ENCODE measurements at places on chromosomes 3 and 15.

DNA sequence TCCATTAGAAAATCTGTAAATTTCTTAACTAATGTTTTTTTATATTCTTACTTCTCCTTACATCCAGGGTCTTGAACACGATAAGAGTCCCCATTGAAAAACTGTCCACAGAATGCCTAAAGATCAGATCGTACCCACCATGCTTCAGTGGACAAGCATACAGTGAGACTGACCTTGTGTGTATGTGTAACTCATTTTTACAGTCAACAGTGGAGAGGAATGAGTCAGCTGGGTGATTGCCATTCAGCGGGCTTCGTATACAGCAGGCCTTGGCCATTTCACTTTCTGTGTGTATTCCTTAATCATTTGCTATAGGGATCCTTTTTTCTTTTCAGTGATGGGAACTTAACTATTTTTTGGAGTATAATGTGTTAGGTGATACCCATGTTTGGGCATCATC, 10.6 kb downstream of the PARP14 start:
- DNase-seq: no peak

GRCh38 chr3:148079370-148079769, 618.3 kb upstream of the AGTR1 start:
- DNase-seq: no peak

DNA sequence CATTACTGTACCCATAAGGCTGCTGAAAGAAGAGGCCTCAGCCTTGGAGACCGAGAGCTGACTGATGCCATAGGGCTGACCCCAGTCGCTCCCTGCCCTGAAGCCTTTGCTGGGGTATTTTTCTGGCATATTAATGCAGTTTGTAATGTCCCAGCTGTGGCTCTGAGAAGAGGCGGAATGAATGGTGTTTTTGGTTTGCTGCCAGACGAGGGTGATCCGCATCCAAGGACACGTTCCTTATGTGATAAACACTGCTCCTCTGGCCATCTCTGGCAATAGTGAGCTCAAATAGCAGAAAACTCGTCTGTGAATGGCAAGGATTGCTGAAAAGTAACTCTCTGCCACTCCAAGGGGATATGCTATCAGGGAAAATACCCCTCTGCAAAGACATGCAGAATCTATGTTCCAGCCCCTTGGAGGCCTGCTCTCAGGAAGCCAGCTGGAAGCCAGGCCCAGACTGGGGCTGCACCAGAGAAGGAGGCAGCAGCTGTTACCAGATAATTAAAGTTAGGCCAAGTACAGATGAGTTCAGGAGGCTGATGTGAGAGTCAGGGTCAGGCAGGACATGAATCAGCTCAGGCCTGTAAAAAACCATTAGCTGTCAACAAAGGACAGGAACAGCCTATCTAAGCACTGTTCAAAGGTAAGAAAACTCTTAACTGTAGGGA, 28.9 kb upstream of the KLHL6 start:
- no peak for DNase-seq

GRCh38 chr3:116148881-116149851, 296.1 kb downstream of the LSAMP start:
- peak; percentile 53 for DNase-seq

DNA sequence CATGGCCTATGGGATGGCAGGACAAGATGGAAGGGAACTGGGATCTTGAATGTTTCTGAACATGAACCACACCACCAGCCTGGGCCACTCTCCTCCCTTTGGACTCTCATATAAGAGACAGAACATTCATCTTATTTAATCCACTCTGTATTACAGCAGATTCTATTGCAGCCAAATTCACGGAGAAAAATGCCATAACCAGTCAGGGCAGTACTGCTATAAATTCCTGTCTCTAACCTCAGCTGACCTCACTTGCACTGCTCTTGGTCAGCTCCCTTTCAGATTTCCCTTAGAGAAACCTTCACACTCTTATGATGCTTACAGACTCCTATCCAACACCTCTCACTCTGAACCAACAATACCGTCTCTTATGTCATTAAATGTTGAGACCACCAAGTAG, 101.4 kb downstream of the RYK start:
- DNase-seq: no peak

GRCh38 chr3:188217726-188218125, 63.8 kb downstream of the LPP start:
- no peak for DNase-seq

DNA sequence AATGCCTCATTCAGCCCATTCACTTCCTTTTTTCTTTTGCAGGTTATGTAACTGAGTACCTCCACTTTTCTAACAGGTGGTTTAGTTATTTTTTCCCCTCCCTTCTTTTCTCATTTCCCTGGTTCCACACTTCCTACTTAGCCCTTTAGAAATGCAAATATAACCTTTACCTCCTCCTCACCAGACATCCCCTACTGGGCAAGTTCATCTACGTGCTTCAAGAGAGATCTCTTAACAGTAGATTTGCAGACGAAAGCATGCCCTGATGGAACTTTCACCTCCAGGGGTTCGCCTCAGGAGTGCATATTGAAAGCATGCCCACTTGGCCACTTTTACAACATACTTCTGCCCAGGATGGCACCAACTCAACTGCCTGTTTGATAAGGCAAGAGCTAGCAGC, 314.1 kb upstream of the LRRC3B start:
- DNase-seq: no peak

DNA sequence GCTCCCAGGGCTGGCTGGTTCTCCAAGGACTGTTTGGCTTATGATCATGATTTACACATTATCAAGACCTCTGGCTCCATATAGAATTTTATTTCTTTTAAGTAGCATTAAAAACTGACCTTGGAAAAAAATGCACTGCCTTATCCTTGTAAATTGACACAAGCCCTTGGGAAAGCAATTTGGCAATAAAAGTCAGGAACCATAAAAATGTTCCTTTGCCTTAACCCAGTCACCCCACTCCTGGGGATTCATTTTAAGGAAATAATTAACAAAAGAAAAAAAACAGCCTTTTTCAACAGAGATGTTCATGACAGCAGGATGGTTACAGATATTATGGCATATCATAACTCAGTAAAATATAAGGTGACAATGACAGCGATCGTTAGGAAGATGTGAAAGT, 51.6 kb upstream of the NR2E3 start:
- no peak for DNase-seq

- no peak for DNase-seq
Measured at GRCh38 chr3:93906245-93906644, 67.5 kb downstream of the PROS1 start.

GRCh38 chr3:183448369-183449128, 20.1 kb upstream of the MCF2L2 start:
- DNase-seq: no peak

DNA sequence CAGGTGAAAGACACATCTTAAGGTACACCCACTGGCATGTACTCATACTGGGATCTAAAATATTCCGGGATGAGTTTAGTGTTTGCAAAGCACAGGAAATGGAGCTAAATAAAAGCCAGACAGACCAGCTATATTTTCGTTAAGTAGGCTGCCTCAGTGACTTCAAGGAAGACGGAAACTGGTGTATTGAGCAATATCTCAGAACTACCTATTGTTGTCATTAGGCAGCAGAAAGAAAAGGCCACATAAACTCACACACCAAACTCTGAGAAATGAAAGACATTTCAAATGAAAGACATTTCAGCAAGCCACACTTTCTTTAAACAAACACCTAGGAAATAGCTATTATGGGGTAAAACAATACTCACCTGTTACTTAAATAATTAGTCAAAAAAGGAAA, 761.7 kb upstream of the SEMA6D start:
- no peak for DNase-seq

Data from NCI-H1092 treated with DMSO at 0.1 percent for 48 hours (cell line).